ENCODE measurements at places on chromosomes 5 and 9.
A peak's percentile ranks its signal among the peaks of the same experiment; 100 is the strongest.

GRCh38 chr9:117266855-117267497 lies 147.9 kb downstream of the ASTN2 start:
- peaks cover 10% of the 10 kb centered on the region for H3K27me3 ChIP-seq
- no peaks in the 10 kb centered on the region for H3K36me3 ChIP-seq
- H3K4me1 ChIP-seq: no peaks in the 10 kb centered on the region
- DNase-seq: no peak

- no peaks in the 10 kb centered on the region for H3K4me1 ChIP-seq
- H3K4me3 ChIP-seq: no peak overlapping the region
- peaks cover 54% of the 10 kb centered on the region for H3K27me3 ChIP-seq
- H3K36me3 ChIP-seq: no peaks in the 10 kb centered on the region
Measured at GRCh38 chr9:132127888-132128534, 33.8 kb upstream of the NTNG2 start.

GRCh38 chr5:149380466-149381121 lies 1.5 kb upstream of the IL17B start:
- DNase-seq: no peak
- H3K27me3 ChIP-seq: no peaks in the 10 kb centered on the region
- no peak overlapping the region for H3K27ac ChIP-seq
- no peaks in the 10 kb centered on the region for H3K36me3 ChIP-seq

- H3K27ac ChIP-seq: no peak overlapping the region
- DNase-seq: peak; percentile 75
- no peak overlapping the region for H3K4me3 ChIP-seq
- no peaks in the 10 kb centered on the region for H3K27me3 ChIP-seq
- H3K4me1 ChIP-seq: no peaks in the 10 kb centered on the region
Measured at GRCh38 chr9:28073270-28073669, 500.0 kb upstream of the C9orf72 start.

GRCh38 chr5:169629847-169630548 lies 7.1 kb upstream of the DOCK2 start:
- peak; percentile 33 for DNase-seq
- H3K4me3 ChIP-seq: no peak overlapping the region
- H3K4me1 ChIP-seq: no peaks in the 10 kb centered on the region
- no peaks in the 10 kb centered on the region for H3K36me3 ChIP-seq

GRCh38 chr5:6328173-6328572 lies 50.2 kb downstream of the MED10 start:
- H3K27me3 ChIP-seq: no peaks in the 10 kb centered on the region
- peak; percentile 46 for DNase-seq
- no peaks in the 10 kb centered on the region for H3K4me1 ChIP-seq
- no peak overlapping the region for H3K4me3 ChIP-seq
- no peak overlapping the region for H3K27ac ChIP-seq

DNA sequence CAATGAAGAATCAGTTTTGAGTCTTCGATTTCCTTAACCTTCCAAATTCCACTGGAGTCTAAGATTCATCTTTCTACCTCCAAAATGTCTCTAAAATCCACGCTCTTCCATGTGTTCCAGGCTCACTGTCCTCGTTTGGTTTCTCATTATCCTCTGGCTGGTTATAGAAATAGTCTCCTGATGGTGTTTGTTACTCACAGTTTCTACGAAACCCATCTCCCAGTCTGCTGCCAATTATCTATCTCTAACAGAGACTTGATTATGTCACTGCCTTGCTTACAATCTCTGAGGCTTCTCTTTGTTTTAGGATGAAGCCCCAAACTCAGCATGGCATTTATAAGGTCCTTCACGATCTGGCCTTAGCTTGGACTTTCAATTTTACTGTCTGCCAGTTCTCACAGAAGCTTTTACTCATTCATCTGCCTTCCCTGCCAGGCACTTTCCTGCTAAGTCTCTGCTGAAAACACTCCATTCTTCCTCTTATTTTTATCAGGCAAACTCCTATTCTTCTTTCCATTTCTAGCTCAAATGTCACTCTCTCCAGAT lies 339.6 kb upstream of the SGCD start:
- H3K27me3 ChIP-seq: no peaks in the 10 kb centered on the region
- DNase-seq: no peak
- no peak overlapping the region for H3K27ac ChIP-seq

- H3K36me3 ChIP-seq: no peaks in the 10 kb centered on the region
- no peak overlapping the region for H3K27ac ChIP-seq
- peak; percentile 39 for DNase-seq
- H3K4me3 ChIP-seq: no peak overlapping the region
- no peaks in the 10 kb centered on the region for H3K4me1 ChIP-seq
- H3K27me3 ChIP-seq: peaks cover 14% of the 10 kb centered on the region
Measured at GRCh38 chr9:80951675-80952074, 737.7 kb downstream of the TLE1 start.

DNA sequence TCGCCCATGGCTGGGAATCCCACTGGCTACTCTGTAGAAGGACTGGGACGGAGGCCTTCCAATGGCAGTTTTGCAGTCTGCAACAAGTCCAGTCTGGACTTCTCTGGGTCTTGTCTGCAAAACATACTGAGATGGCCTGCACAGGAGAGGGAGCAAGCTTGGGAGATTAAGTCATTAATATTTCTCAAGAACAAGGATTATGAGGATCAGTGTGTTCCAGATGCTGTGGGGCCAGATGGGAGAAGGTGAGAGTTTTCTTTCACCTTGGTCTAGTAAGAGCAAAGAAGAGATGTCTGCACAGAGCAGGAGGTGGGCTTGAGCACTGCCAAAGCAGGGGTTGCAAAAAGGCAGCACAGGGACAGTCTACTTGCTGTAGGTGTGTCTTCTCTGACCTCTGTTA lies at the start of gene PDE6A:
TSS of gene PDE6A (minus strand) at position 128 of the 400 bp plus-strand sequence. CDS start at position 8, 120 bp downstream.
- peak within 1 kb of the TSS; percentile 17 for H3K27ac ChIP-seq
- no peak within 1 kb of the TSS for H3K4me3 ChIP-seq
- no peaks in the 10 kb centered on the region for H3K27me3 ChIP-seq
- no peak for DNase-seq
- H3K4me1 ChIP-seq: peaks cover 17% of the 10 kb centered on the region
- no peaks in the 10 kb centered on the region for H3K36me3 ChIP-seq

DNA sequence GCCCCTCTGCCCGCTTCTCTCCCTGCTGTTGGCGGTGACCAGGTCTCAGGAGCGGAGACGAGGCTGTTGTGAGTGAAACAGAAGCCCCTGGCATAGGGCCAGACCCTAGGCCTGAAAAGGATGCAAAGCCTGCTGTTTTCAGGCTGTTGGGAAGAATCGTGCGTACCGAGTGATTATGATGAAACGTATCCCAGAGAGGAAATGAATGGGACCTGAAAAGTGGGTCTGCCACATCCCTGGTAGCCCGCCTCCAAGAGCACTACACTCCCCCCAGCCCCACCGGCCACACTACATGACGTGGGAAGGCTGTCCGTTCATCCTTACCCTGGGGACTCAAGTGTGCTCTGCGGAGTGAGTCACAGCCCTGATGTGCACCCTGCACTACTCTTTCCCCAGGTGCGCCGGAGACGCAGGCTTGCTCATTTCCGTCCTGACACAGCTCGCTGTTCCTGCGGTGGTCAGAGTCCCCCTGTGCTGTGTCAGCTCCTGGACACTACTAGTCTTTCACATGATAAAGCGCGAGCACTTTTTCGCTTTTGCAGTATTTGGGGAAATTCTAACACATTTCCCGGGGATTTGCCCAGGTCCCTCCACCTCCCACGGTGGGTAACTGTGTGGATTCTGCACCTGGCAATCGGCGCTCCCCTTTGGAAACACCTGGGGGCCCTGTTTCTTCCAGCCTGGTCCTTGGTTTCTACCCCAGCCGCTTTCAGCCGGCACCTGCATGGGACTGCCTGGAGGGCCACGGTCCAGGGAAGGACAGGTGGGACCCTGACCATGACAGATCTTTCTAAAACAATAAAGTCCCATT lies 91.5 kb downstream of the ANKRD33B start:
- H3K27me3 ChIP-seq: no peaks in the 10 kb centered on the region
- no peak for DNase-seq

GRCh38 chr9:104068546-104068945 lies 25.6 kb upstream of the SMC2 start:
- no peak overlapping the region for H3K4me3 ChIP-seq
- DNase-seq: no peak
- H3K27me3 ChIP-seq: no peaks in the 10 kb centered on the region
- H3K27ac ChIP-seq: no peak overlapping the region
- H3K36me3 ChIP-seq: no peaks in the 10 kb centered on the region

GRCh38 chr5:40312205-40312604 lies 367.5 kb upstream of the PTGER4 start:
- H3K4me3 ChIP-seq: no peak overlapping the region
- no peaks in the 10 kb centered on the region for H3K4me1 ChIP-seq
- DNase-seq: no peak
- H3K36me3 ChIP-seq: no peaks in the 10 kb centered on the region
- no peaks in the 10 kb centered on the region for H3K27me3 ChIP-seq
- no peak overlapping the region for H3K27ac ChIP-seq

Measured in A673 (cell line).